LoVo (cell line): ENCODE measurements at places on chromosomes 3 and 15.

GRCh38 chr15:90889313-90889730 is 5.0 kb downstream of the FES start:
- no peak for DNase-seq

- DNase-seq = no peak
These were observed 817.6 kb upstream of the CFAP20DC start for GRCh38 chr3:59867185-59868002.

DNA sequence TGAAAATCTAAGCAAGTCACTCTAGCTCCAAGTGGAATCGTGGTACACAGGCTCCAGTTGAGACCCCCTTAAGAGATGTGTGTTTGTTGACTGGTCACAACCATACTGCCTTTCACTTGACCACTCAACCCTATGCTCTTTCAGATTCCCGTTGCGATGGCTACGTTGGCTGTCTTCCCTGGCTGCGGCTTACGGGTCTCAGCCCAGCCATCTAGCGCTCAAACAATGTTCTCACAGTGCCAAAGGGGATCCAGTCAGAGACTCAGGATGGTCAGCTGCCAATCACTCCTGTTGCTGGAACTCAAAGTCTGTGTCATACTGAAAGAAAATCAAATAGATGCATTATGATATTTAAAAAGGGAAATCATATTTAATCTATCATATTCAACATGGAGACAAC is 237.6 kb downstream of the ITPR1 start:
- DNase-seq = no peak

GRCh38 chr3:43031485-43031884 is 52.4 kb downstream of the GASK1A start:
- DNase-seq = no peak

DNA sequence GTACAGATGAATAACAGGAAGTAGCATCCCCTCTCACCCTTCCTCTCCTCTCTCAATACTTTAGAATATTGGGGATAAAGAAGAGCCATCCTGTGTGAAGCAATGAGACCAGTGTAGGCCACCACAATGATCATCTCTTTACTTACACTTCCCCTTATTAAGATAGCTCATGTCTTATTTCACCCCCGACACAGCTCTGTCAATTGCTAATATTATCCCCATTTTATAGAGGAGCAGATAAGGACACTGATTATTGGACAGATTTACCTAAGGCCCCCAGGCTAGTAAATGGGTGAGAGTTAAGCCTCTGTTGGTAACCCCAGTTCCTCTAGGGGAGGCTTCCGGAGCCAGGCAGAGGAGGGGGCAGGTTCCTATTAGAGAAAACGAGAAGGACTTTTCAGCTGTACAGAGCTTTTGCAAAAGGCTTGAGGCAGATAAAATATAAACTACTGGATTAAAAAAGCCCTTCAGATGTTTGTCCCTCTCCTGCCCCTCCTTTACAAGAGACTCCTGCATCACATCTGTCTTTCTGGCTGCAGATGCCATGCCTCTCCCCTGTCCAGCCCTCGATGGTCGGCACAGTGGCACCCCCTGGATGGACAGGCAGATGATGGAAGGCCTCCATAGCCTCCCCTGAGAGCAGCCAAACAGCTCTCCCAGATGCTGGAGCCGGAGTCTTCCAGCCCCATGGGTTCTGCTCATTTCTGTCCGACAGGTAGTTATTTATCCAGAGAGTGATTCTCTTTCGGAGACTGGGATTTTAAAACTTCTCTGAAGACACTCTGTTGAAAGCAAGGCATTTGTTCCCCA is 49.4 kb upstream of the LCTL start:
- DNase-seq = no peak

DNA sequence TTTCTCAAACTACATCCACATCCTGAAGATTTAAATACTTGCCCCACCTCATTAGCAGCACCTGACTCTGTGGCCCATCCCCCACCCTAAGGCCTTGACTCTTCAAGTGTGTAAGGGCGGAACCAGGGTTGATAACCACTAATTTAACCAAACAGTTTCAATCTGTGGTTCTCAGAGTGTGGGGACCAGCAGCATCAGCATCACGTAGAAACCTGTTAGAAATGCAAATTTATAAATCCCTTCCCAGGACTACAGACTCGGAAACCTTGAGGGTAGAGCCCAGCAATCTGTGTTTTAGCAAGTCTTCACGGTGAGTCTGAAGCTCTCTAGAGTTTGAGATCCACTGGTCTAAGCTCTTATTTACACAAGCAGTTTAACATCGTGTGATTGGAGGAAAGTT is 12.4 kb downstream of the GNB4 start:
- DNase-seq = no peak

GRCh38 chr3:87996882-87997281 is 61.9 kb downstream of the CGGBP1 start:
- no peak for DNase-seq

DNA sequence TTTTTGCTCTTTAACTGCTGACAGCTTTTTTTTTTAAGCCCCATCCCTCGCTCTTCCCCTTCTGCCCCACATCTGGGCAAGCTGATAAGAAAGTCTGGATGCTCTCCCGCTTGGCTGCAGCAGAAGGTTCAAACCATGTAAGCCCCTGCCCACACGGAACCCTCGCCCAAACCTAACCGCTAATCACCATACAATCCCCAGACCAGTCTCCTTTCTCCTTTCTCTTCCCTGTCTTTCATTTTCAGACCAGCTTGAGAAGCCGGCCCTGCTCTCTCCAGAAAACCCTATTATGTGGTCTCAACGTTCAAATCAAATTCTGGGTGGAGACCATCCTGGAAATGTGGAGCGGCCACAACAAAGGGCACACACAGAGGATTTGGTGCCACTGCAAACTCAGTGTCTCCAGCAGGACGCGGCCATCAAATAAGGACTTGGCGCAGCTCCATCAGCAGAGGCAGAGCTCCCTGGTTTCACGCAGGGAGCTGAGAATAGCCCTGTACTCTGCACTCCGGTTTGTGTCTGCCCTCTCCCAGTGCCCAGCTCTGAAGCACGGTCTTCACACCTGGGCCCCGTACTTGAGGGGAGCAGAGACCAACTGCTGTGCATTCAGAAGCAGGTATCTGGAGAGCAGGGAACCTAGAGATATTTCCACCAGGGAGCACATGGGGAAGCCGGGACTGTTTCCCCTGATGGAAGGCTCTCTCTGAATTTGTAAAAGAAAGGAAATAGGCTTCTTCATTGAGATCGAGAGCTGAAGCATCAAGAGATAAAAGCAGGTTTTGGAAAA is 92.6 kb downstream of the XXYLT1 start:
- no peak for DNase-seq

DNA sequence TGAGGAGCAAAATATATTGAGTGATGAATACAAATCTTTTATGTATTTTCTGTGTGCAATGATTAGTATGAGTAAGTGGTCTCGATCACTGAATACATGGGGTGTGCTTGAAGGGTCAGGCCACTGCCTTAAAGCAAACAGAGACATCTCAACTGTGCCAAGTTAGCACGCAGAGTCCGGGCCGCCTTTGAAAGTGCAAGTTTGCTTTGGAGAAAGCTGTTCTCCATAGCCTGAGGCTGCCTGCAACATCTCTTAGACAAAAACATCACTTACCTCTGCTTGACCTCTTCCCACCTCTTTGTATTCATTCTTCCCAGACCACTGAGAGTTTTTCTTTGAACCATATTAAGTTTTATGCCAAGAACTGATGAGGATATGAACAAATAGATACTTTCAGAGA is 267.0 kb downstream of the ZBTB20 start:
- DNase-seq = no peak

DNA sequence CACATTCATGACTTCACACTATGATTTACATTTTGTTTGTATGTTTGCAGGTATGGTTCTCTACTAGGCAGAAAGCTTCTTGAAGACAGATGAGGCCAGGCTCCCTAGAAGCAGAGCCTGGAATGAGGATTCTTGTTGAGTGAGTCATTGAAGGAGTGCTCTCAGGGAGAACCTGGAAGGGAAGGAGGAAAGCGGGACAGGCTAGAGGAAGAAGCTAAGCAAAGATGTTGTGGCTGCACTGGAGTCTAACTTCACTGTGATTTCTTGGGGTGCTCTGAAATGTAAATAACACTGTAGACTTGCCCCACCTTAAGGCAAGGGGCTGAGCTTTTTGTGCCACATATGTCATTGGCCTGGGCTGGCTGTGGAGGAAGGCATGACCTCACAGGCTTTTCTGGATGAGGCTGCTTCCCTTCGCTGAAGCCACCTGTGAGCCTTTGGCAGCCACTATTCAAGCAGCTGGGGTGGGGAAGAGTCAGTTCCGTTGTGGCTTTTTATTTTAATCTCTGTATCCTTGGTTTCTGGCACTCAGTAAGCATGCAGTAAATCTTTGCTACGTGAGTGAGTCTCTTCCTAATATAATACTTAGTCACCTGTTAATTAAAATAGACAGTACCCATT is 307.3 kb downstream of the SV2B start:
- peak; percentile 59 for DNase-seq

GRCh38 chr15:20345401-20345958 is 196.1 kb downstream of the GOLGA6L6 start:
- no peak for DNase-seq

DNA sequence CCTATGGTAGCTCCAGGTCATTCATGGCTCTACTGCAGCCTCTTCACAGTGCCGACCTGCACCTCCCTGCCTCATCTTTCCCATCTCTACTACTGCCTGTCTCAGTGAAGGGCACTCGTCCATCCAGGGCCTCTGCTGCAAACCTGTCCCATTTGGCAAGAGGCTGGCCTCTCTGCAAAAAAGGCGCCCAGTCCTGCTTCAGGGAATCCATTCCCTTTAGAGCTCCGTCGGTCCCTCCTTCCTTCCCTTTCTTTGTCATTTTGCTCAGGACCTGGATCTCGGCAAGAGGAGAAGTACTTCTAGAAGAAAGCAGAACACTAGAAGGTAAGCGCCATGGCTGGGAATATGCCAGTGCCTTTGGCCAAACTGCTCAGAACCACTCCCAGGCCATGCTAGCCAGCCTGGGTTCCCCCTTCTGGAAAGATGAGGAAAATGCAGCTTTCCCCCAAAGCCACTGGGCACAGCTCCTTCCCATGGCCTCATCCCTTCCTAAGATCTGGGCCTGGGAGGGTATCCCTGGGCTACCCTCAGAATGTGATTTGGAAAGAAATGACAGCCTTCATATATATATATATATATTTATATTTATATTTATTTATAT is 6.4 kb upstream of the ISL2 start:
- peak; percentile 60 for DNase-seq
